Neural progenitor cell (in vitro differentiated cells): ENCODE measurements at places on chromosomes 3 and 15. TPM values are rescaled to one million over a fixed set of nuclear protein-coding genes. Genes with fewer than 3 reads are reported as not detected.

GRCh38 chr15:26910715-26911114 lies 43.9 kb downstream of the GABRA5 start:
- no peak overlapping the region for H3K27ac ChIP-seq
- no peaks in the 10 kb centered on the region for H3K27me3 ChIP-seq
- DNase-seq, result no peak
- no peaks in the 10 kb centered on the region for H3K36me3 ChIP-seq

Gene LRRN1
- 57.9 and 68.8 TPM in 2 replicates for total RNA-seq

Gene RBM6
- total RNA-seq, result 126 and 170 TPM in 2 replicates

GRCh38 chr15:83365370-83365938 lies 81.0 kb upstream of the BNC1 start:
- peak; percentile 68 for DNase-seq
- peaks cover 46% of the 10 kb centered on the region for H3K27me3 ChIP-seq
- peaks cover 1% of the 10 kb centered on the region for H3K4me1 ChIP-seq
- no peaks in the 10 kb centered on the region for H3K36me3 ChIP-seq

Gene FAM107A
- 0.11 and 0.71 TPM in 2 replicates for total RNA-seq

DNA sequence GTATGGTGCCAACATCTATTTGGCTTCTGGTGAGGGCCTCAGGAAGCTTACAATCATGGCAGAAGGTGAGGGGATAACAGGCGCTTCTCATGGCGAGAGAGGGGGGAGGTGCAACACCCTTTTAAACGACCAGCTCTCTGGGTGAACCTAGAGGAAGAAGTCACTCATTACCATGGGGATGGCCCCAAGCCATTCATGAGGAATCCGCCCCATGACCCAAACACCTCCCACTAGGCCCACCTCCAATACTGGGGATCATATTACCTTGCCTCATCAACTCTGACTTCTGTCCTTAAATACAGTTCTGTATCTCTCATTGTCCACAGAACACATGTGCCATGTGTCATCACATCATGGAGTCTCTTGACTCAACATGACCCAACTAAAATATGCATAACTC lies 37.5 kb upstream of the CLRN1 start:
- H3K27ac ChIP-seq, result no peak overlapping the region
- no peaks in the 10 kb centered on the region for H3K27me3 ChIP-seq
- H3K36me3 ChIP-seq, result no peaks in the 10 kb centered on the region
- H3K4me3 ChIP-seq, result no peak overlapping the region
- no peak for DNase-seq

Gene FGD5
- total RNA-seq, result 0.24 and 0.25 TPM in 2 replicates

DNA sequence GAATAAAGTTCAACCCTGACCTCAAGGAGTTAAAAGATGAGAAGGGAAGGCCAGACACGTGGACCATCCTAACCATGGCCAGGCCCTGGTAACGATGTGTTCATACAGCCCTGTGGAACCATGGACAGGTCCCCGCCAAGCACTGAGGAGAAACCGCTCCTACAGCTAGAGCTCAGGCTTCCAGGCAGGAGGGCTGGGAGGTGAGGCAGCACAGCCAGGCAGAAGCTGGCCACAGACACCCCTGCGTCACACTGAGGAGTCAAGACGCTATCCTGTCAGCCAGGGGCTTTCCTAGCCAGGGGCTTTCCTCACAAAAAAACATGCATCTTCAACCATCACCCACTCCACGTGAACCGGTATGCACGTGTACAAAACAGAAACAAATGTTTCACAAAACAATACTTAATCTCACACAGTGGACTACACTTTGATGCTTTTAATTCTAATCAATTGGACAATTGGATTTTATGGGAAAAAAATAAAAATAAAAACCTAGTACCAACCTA lies 73.2 kb downstream of the TBC1D2B start:
- no peak overlapping the region for H3K27ac ChIP-seq
- H3K4me1 ChIP-seq, result peaks cover 6% of the 10 kb centered on the region
- no peaks in the 10 kb centered on the region for H3K27me3 ChIP-seq
- peak; percentile 23 for DNase-seq

DNA sequence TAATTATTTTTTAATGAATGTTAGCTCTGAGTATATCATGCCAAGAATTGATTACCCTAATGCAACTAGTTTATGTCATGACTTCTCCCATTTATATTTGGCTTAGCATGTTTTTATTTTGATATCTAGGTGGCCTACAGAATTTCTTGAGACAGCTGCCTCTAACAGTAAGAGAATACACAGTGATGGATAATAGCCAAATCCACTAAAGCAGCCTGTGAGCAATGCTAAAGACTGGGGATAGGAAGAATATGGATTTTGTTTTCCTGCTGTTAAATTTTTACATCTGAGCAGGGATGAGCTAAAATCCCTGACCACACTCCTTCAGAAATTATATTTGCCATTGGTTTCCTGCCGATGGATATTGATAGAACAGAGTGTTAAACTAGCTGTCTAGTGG lies 149.3 kb upstream of the TGFBR2 start:
- no peaks in the 10 kb centered on the region for H3K27me3 ChIP-seq
- no peak overlapping the region for H3K27ac ChIP-seq
- no peak for DNase-seq
- no peaks in the 10 kb centered on the region for H3K36me3 ChIP-seq
